ENCODE measurements at places on chromosomes 16 and 17. TPM values are rescaled to one million over a fixed set of nuclear protein-coding genes. Genes with fewer than 3 reads are reported as not detected.

DNA sequence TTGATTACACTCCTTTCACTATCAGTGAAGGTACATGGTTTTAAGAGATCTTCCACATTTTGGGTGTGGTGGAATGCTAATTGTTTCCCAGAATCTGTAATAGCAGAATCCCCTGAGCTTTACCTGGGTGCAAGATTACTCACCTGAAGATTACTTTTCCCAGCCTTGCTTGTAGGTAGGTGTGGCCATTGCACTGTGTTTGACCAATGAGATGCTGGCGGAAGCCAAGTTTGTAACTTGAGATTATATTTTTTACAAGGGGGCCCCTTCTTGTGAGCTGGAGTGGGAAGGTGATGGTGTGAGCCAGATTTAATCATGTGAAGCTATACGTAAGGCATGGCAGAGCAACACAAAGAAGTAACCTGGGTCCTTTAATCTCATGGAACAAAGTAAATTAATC lies 294.3 kb downstream of the TOX3 start:
- H3K4me1 ChIP-seq, result no peaks in the 10 kb centered on the region
- DNase-seq, result no peak
- no peaks in the 10 kb centered on the region for H3K36me3 ChIP-seq
- H3K4me3 ChIP-seq, result no peak overlapping the region
- peaks cover 2% of the 10 kb centered on the region for H3K27me3 ChIP-seq
- H3K27ac ChIP-seq, result no peak overlapping the region

- H3K36me3 ChIP-seq, result no peaks in the 10 kb centered on the region
- peak overlapping the region; percentile 82 for H3K27ac ChIP-seq
- H3K4me1 ChIP-seq, result peaks cover 3% of the 10 kb centered on the region
- H3K4me3 ChIP-seq, result no peak overlapping the region
- H3K27me3 ChIP-seq, result no peaks in the 10 kb centered on the region
Measured at GRCh38 chr16:24993722-24994686, 21.2 kb downstream of the ARHGAP17 start.

DNA sequence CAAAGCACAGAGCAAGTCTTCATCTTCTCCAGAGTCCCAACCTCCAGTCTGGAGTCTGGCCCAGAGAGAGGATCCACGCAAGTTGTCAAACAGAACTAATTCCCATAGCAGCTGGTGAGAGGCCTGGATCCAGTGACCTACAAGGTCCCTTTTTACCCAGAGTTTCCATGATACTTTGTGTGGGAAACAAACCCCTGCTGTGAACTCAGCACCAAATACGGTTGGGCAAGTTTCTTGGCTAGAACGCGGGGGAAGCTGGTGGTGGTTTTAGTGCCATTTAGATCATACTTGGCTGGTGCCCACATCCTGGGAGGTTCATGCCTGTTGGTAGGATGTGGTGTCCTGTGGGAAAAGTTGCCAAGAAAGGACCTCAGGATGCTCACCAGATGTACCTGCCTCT lies 18.1 kb downstream of the TMC7 start:
- DNase-seq, result no peak
- H3K4me3 ChIP-seq, result no peak overlapping the region
- no peak overlapping the region for H3K27ac ChIP-seq
- no peaks in the 10 kb centered on the region for H3K36me3 ChIP-seq
- H3K27me3 ChIP-seq, result no peaks in the 10 kb centered on the region

- no peaks in the 10 kb centered on the region for H3K27me3 ChIP-seq
- H3K4me3 ChIP-seq, result no peak overlapping the region
- DNase-seq, result peak; percentile 68
- no peak overlapping the region for H3K27ac ChIP-seq
- H3K36me3 ChIP-seq, result peaks cover 25% of the 10 kb centered on the region
Measured at GRCh38 chr17:8137645-8138373, 13.9 kb upstream of the HES7 start.

GRCh38 chr16:2250652-2251295 lies 613 bp downstream of the ECI1 start:
- DNase-seq, result no peak
- no peaks in the 10 kb centered on the region for H3K4me1 ChIP-seq
- peak overlapping the region; percentile 73 for H3K27ac ChIP-seq
- H3K36me3 ChIP-seq, result peaks cover 6% of the 10 kb centered on the region
- peak overlapping the region; percentile 98 for H3K4me3 ChIP-seq
- H3K27me3 ChIP-seq, result no peaks in the 10 kb centered on the region

GRCh38 chr16:57664662-57665025 lies 3.5 kb upstream of the ADGRG3 start:
- no peaks in the 10 kb centered on the region for H3K4me1 ChIP-seq
- no peak overlapping the region for H3K4me3 ChIP-seq
- H3K27ac ChIP-seq, result no peak overlapping the region

DNA sequence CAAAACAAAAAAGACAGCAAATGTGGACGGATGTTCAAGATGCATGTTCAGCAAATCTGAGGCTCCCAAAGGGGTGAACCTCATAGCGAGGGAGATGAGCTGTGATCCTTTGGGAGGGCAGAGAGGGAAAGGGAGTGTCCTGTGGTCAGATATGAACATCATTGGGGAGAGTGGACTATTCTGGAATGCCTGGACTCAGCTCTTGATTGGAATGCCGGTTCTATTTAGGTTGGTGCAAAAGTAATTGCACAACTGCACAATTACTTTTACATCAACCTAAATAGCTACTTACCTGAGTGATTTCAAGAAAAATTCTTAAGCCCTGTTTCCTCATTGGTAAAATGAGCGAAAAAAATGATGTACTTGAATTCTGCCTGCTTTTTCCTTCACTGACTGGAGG lies 89.6 kb downstream of the CACNG3 start:
- no peak overlapping the region for H3K27ac ChIP-seq
- H3K27me3 ChIP-seq, result no peaks in the 10 kb centered on the region
- DNase-seq, result no peak
- H3K36me3 ChIP-seq, result no peaks in the 10 kb centered on the region
- no peaks in the 10 kb centered on the region for H3K4me1 ChIP-seq

DNA sequence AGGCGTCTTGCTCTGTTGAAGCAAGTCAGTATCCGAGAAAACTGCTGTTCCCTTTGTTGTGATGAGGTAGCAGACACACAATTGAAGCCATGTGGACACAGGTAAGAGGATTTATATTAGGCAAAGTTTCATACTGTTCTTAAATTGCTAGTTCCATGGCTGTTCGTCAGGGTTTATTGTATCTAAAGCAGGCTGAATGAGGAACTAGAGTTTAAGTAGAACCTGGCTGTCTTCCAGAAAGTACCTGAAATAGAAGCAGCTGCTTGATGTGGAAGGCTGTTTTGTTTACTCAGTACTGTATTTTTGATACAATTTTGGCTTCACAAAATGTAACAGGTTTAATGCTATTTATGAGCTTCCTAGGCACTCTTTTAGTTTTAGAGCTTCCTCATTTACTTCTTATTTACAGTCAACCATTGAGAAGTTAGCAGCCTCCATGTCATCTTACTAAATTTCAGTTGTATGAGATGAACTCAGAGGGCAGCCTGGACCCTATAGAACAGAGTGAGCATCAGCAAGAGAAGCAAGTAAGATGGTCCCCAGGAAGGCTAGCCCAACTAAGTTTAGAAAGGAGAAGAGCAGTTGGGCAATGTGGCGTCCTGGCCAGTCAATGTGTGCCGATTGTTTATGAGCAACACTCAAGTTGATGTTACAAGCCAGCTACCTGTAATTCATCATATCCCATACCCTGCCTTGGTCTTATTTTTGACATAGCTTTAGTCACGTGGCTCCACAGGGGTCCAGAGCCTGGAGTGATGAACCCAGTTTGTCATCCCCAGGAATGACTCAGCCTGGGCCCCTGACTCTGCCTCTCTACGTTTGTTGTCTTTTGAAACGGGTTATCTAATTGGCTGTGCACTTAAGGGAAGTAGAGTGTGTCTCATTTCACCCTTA lies 9.7 kb upstream of the ARL2BP start:
- no peak overlapping the region for H3K27ac ChIP-seq
- H3K4me1 ChIP-seq, result no peaks in the 10 kb centered on the region
- H3K36me3 ChIP-seq, result peaks cover 11% of the 10 kb centered on the region
- no peak overlapping the region for H3K4me3 ChIP-seq

- H3K27ac ChIP-seq, result no peak overlapping the region
- DNase-seq, result peak; percentile 77
- H3K4me3 ChIP-seq, result no peak overlapping the region
- no peaks in the 10 kb centered on the region for H3K4me1 ChIP-seq
Measured at GRCh38 chr17:39239640-39240314, 14.0 kb upstream of the STAC2 start.

- H3K27me3 ChIP-seq, result no peaks in the 10 kb centered on the region
- no peaks in the 10 kb centered on the region for H3K4me1 ChIP-seq
- H3K4me3 ChIP-seq, result no peak overlapping the region
- DNase-seq, result peak; percentile 93
- no peaks in the 10 kb centered on the region for H3K36me3 ChIP-seq
Measured at GRCh38 chr17:29615492-29616299, 7.0 kb downstream of the CORO6 start.

GRCh38 chr17:30908717-30909420 lies 2.8 kb upstream of the TEFM start:
- no peak for DNase-seq
- H3K36me3 ChIP-seq, result no peaks in the 10 kb centered on the region
- no peaks in the 10 kb centered on the region for H3K27me3 ChIP-seq
- H3K27ac ChIP-seq, result no peak overlapping the region
- H3K4me3 ChIP-seq, result no peak overlapping the region
- no peaks in the 10 kb centered on the region for H3K4me1 ChIP-seq

- no peak overlapping the region for H3K27ac ChIP-seq
- H3K27me3 ChIP-seq, result no peaks in the 10 kb centered on the region
- DNase-seq, result peak; percentile 25
- no peak overlapping the region for H3K4me3 ChIP-seq
Measured at GRCh38 chr17:73628642-73629552, 15.3 kb downstream of the SDK2 start.

DNA sequence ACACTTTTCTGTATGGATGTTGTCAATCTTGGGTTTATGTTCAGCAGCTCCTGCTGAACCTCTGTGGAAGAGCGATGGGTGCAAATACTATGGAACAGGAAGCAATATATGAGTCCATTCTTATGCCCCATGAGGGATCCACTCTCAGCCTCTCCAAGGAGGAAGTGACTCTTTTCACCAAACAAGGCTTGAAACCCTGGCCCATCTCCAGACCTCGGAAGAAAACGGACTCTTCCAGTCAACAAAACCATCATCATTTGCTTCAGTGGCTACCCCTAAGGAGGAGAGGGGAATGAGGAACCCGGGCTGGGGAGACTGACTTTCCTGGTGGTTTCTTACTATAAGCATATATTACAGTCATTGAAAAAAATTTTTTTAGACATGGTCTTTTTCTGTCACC lies 206.2 kb downstream of the AXIN2 start:
- no peak for DNase-seq
- H3K27ac ChIP-seq, result no peak overlapping the region
- no peaks in the 10 kb centered on the region for H3K36me3 ChIP-seq
- H3K4me1 ChIP-seq, result no peaks in the 10 kb centered on the region

DNA sequence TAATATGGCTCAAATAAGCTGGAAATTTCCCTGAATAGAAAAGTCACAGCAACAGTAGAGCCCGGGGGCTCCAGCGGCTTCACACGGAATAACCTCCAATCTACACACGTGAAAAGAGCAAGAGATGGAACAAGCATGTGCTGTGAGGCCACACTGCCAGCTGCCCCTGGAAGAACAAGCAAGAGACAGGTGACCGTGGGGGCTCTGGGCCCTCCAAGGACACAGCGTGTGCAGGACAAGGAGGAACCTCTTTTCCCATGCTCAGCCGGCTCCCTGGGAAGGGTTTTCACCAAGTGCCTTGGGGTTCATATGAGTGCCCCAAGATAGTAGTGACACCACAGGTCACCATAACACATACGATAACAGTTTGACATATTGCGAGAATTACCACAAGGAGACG lies 110.2 kb upstream of the ZNF750 start:
- no peaks in the 10 kb centered on the region for H3K36me3 ChIP-seq
- DNase-seq, result peak; percentile 25
- no peaks in the 10 kb centered on the region for H3K27me3 ChIP-seq
- H3K27ac ChIP-seq, result no peak overlapping the region
- no peaks in the 10 kb centered on the region for H3K4me1 ChIP-seq

DNA sequence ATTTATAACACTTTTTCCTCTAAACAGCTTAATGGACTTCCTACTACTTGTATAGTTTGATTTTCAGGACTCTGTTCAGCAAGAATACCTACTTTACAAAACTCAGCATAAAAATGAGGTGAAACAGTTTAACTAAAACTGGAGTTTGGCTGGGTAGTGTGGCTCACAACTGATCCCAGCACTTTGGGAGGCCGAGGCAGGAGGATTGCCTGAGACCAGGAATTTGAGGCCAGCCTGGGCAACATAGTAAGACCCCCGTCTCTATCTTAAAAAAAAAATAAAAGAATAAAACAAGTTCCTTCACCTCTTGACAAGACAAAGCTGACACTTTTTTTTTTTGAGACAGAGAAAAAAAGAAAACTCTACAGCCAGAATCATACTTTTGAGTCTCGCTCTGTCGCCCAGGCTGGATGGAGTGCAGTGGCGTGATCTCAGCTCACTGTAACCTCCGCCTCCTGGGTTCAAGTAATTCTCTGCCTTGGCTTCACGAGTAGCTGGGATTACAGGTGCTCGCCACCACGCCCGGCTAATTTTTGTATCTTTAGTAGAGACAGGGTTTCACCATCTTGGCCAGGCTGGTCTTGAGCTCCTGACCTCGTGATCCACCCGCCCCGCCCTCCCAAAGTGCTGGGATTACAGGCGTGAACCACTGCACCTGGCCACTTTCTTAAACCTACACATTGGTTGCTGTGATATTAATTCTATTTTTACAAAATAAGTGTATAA lies 2.6 kb downstream of the PDF start:
- no peaks in the 10 kb centered on the region for H3K4me1 ChIP-seq
- no peak overlapping the region for H3K27ac ChIP-seq
- DNase-seq, result peak; percentile 26
- H3K4me3 ChIP-seq, result no peak overlapping the region
- H3K27me3 ChIP-seq, result no peaks in the 10 kb centered on the region

DNA sequence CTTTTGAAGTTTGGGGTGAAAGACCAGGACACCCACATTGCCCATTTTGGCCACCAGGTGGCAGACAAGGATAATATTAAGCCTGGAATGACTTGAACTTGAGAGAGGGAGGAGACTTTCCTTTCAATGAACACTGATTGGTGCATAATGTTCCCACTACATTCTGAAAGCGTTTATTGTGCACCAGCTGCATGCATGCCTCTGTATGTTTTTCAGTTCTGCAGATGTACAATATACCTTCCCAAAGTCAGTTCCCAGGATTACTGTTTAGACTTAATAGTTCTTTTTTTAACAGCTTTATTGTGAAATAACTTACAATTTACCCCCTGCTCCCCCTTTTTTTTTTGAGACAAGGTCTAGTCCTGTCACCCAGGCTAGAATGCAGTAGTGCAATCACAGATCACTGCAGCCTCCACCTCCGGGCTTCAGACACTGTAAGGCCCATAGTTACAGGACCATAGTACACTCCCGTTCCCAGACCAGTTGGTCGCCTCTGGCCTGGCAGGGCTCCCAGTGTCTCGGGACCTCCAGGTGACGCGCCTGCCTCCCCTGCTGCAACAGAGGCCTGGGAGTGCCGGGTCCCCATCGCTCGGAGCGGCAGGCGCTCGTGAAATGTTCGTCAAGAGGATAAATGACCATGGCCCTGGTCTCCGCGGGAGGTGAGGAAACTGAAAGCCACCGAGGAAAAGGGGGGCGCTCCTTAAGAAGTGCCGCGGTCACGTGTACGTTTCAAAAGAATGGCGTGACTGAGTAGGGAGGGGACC lies 12.2 kb downstream of the CES2 start:
- H3K27me3 ChIP-seq, result no peaks in the 10 kb centered on the region
- peak; percentile 92 for DNase-seq

Gene SSTR5
- total RNA-seq, result 0.26 TPM

Gene PPP1R1B
- total RNA-seq, result 1.0 TPM

Gene SLC13A2
- not detected for total RNA-seq

Gene KRTAP4-6
- not detected for total RNA-seq

Gene CCL14
- 224 TPM for total RNA-seq

Gene SLC5A10
- not detected for total RNA-seq

Gene NPIPB9
- total RNA-seq, result 4.1 TPM

Gene PRR35
- not detected for total RNA-seq
